Eye (tissue), 1 donor: ENCODE measurements at places on chromosomes 1 and 21.

DNA sequence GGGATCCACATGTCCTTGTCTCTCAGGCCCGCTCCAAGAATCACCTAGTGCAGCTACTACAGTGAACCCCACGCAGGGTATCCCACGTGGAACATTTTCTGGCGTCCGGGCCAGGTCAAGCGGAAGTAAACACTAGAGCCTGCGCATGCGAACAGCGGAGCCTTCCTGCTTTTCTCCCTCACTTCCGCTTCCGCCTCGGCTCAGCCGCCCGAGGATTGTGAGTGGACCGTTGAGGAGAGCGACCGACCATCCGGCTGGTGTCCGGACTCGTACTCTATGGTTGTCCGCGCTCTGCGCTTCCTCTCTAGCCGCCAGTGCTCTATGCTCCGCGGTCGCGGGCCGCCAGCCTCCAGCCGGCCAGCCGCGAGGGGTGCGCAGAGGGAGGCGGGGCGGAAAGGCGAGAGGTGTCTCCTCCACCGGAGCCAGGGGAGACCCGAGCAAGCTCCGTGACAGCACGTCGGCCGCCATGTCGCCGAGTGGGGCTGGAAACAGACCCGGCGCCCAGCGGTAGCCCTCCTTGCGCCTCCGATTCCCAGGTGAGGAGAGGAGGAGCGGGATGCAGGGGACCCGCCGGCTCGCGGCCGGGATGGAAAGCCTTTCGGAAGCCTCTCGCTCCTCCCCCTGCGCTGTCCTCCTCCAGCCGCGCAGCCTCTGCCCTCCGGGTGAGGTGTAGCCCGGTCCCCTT lies at the start of the genes CNST and TFB2M:
Gene CNST (plus strand): TSS at position 329 of the 685 bp plus-strand sequence. CDS start 25,107 bp downstream, outside the sequence.
Gene TFB2M (minus strand): TSS at position 134 of the 685 bp plus-strand sequence. CDS start 123 bp downstream, at position 11.
- peak; percentile 99 for DNase-seq

DNA sequence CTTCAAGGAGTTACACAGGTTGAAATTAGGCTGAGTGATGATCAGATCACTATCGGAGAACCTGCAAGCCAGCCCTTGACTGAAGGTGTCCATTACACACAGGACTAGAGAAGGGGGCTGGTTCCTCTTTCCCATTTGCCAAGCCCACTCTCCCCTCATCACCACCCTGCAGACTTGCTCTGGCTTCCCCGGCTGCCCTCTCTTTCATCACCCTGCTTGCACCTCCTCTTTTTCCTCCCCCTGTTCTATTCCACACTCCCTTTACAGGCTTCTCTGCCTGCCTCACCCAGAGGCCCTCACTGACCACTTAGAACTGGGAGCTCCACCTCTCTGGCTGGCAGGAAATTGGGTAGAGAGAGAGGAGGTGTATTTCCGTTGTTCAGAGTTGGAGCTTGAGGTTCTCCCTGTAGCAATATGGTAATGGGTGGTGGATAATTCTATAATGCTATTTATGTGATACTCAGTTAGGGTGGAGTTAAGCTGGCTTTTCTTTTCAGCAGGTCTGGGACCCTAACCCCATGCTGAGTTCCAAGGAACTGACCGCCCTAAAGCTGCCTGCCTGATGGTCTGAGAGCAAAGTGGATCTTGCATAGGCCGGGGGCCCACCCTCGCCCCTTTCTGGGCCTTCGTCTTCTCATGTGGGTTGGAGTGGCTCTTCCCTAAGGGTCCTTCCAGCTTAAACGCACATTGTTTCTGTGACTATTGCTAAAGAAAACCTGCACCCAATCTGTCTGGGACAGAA lies 111.8 kb upstream of the ADAR start:
- DNase-seq: no peak

DNA sequence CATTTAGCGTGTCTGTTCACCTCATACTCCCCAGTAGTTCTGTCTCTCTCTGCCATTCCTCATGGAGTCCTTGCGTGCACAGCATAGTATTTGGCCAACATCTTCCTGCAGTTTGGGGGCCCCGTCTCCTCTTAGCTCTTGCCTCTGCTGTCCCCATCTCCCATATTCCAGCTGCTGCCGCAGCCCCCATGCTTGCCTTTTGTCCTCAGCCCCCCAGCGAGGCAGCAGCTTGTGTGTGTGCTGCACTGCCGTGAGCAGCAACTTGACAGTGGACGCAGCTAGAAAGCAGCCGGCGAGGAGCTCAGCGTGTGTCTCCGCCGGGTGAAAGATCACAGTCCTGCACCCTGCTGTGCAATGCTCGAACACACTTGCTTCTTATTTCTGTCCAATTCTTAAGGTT lies 164.2 kb upstream of the COL6A1 start:
- DNase-seq: no peak

GRCh38 chr1:47031585-47031984 lies 8.1 kb downstream of the CYP4X1 start:
- DNase-seq: no peak

GRCh38 chr1:164272156-164272555 lies 286.8 kb upstream of the PBX1 start:
- no peak for DNase-seq

DNA sequence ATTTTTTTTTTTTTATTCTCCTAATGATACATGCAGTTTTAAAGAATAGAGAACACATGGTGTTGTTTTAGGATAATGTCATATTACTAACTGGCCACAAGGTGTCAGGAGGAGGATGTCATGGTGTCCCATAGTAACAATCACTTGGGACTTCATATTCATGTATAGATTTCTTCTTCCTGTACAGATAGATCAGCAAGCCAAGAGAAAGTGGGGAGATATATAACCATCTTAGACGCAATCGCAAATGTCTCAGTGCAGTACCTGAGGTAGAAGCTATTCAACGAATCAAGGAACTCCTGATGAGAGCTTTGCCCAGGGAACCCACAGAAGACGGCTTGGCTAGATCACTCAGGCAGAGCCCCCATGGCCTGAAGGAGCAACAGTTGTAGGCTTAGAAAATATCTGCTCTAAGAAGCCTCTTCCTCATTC lies 12.3 kb downstream of the OR2T11 start:
- peak; percentile 30 for DNase-seq

DNA sequence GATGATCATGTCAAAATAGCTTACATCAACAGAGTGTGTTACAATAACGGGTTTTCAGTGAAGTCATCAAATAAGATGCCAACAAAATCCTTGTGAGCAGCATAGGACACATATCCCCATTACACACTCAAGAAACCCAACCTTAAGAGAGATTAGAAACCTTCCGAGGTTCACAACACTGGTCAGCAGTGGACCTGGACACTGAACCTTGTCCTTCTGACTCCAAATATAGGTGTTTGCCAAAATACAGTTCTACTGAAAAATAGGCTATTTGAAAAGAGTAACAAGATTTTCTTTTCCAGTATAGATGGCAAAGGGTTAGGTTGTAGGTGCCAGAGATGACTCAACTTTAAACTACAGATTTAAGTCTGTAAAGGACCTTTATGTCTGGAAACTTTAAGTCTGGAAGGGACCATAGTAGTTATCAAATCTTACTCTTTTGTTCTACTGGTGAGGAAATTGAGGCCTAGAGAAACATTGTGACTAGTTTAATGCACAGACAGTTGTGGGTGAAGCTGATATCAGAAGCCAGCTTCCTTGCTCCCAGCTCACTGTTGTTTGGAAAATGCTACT lies 811 bp upstream of the REG4 start:
- DNase-seq: no peak

DNA sequence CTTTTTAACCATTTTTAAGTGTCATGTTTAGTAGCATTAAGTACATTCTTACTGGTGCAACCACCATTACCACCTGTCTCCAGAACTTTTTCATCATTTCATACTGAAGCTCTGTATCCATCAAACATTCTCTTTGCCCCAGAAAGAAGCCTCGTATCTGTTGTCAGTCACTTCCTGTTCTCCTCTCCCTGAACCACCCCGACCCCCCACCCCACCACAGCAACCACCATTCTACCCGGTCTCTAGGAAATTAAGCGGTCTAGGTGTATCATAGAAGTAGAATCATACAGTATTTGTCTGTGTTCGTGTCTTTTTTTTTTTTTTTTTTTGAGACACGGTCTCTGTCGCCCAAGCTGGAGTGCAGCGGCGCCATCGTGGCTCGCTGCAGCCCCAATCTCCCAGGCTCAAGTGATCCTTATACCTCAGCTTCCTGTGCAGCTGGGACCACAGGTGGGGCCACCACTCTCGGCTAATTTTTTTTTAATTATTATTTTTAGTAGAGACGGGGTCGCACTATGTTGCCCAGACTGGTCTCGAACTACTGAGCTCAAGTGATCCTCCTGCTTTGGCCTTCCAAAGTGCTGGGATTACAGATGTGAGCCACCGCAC lies 23.7 kb upstream of the EPHA8 start:
- no peak for DNase-seq

DNA sequence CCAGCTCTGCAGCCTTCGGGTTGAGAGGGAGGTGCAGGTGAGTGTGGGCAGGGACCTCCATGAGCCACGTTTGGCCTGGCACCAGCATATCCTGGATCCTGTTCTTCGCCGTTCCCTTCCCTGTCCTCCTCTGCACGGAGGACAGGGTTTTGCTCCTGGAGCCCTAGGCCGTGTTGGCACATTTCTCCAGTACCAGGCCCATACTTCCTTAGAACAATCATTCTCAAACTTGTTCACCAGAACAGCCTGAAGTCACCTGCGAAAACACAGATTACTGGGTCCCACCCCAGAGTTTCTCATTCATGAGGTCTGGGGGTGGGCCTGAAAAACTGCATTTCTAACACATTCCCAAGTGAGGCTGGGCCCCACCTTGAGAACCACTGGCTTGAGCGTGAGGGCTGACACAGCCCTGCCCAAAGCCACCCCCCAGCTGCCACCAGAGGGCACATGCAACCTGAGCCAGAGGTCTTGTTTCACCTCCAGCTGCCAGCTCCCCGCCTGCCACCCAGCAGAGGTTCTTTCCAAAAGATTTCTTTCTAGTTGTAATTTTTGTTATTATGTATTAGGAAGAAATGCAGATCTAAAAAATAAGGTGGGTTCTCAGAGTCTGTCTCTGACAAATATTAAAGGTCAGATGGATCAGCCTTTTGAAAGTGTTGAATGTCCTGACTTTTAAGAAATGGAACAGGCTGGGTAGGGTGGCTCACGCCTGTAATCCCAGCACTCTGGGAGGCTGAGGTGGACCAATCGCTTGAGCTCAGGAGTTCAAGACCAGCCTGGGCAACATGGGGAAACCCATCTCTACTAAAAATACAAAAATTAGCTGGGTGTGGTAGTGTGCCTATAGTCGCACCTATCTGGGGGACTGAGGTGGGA lies 39.6 kb upstream of the LDLRAP1 start:
- no peak for DNase-seq

DNA sequence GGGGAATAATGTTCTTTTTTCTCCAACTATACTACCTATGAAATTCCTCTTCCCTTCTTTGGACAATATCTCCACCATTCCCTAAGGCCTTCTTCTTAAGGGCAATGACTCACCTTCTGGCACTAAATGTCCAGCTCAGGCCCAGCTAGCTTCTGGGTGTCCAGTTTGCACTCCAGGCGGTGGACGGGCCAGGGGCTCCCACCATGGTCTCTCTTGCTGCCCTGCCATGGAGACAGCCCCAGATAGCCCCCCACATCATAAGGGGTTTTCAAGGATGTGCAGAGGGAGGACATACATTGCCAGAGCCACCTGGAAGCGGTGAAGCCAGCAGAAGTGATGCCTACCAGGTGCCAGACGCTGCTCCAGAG lies 43.8 kb downstream of the C1orf198 start:
- DNase-seq: no peak

GRCh38 chr1:17950728-17951127 lies 156.9 kb upstream of the IGSF21 start:
- DNase-seq: no peak

- DNase-seq: no peak
These were observed 188.7 kb downstream of the COL11A1 start for GRCh38 chr1:102919659-102920058.

DNA sequence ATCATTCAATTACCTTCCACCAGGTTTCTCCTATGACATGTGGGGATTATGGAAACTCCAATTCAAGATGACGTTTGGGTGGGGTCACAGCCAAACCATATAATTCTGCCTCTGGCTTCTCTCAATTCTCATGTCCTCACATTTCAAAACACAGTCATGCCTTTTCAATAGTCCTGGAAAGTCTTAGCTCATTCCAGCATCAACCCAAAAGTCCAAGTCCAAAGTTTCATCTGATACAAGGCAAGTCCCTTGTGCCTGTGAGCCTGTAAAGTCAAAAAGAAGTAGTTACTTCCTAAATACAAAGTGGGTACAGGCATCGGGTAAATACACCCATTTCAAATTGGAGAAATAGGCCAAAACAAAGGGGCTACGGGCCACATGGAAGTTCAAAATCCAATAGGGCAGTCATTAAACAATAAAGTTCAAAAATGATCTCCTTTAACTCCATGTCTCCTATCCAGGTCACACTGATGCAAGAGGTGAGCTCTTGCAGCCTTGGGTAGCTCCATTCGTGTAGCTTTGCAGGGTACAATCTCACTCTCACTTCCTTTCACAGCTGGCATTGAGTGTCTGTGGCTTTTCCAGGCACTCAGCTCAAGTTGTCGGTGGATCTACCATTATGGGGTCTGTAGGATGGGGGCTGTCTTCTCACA lies 112.9 kb downstream of the FCRL5 start:
- DNase-seq: no peak

- no peak for DNase-seq
These were observed 32.9 kb upstream of the TADA1 start for GRCh38 chr1:166908942-166909341.

- peak; percentile 71 for DNase-seq
These were observed 68.4 kb downstream of the TNR start for GRCh38 chr1:175675017-175675416.

DNA sequence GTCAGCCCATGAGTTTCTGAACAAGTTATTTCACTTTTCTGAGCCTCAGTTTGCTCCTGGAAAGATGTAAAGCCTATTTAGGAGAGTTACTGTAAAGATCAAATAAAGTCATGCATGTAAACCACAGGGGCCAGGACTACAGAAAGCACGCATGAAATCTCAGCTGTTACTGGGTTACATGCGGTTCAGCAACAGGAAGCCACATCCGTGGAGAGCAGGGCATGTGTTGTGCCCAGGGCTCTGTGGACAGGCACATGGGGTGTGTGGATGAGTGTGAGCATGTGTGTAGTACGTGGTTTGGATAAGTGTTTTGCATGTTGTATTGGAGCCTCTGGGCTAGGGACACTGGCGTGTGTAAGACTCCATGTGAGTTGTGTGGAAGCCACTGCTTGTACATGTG lies 2.2 kb upstream of the EPHA2 start:
- no peak for DNase-seq

DNA sequence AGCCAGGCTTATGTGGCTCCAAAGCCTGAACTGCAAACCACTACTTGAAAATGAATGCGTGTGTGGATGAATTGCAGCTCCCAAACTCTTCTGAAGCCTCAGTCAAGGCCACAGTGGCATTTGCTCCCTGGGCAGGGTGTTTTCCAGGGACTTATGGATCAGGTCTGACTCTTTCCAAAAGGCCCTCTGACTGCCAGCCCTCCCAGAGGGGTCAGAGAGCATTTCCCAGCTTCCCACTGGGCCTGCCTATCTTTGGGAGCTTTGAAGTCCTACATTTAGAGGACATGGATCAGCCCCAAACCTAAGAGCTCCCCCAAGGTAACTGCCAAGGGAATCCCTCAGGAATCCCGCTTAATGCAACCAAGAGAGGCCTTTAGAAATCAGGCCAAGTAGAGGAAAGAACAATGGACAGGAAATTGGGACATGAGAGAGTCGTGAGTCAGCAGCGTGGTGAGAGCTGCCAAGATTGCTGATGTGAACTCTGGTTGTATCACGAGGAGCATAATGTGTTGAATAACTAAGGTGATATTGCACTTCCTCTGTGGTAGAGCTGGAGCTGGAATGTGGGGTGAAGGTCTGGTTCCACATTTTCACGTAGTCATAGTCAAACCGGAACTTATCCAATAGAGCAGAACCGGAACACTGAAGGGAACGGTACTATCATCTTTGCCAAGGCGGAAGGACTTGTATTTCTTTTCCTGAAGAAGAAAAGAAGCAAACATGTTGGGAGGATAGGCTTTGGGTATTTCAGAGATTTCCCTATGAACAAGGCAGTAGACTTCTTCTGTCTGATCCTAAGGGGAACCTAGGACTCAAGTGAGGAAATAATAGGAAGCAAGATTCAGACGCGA lies 99.4 kb upstream of the JUN start:
- DNase-seq: no peak
